ENCODE measurements at places on chromosomes 7 and 10.

- DNase-seq: peak; percentile 82
These were observed 1.6 kb downstream of the TCF7L2 start for GRCh38 chr10:112951359-112952281.

GRCh38 chr7:5665094-5666025, 116.1 kb downstream of the RNF216 start:
- DNase-seq: peak; percentile 93

- no peak for DNase-seq
These were observed 16.7 kb upstream of the PLXNA4 start for GRCh38 chr7:132592936-132593335.

DNA sequence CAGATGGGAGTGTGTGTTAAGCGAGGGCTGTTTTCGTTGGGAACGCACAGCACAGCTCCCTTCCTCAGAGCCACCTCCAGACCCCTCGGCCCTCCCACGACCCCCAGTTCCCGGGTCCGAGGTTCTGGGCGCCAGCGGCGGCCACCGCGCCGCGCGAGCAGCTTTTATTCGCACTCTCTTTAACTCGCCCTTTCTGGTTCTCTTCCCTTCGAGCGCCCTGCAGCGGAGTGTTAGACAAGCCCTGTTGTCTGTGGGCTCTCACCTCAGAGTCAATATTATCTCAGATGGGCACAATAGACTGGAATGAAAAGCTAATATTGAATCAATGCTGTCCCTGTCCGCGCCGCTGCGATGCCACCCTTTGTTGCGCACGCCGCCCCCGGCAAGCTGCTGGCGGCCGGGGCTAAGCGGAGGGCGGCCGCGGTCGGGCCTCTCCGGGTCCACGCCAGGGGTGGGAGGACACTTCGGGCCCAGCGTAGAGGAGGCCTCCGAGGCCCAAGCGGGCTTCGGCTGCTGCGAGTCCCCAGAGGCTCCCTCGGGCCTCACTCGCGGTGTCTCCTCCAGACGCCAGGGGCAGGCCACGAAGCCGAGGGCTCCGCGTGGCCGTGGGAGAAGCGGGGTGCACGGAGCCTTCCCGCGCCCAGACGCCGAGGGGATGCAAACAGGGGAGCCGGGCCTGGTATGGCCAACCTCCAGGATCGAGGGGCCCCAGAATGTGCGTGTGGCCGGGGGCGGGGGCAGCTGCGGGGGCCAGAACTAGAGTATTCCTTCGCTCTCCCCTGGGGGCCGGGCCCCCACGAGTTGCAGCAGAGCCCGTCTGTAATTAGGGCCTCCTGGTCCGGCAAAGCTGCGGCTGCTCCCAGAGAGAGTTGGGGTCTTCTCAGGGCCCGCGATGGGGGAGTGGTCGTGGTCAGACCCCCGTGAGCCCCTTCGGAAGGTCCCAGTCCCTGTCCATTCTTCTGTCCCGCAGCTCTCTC, 7.9 kb upstream of the EMX2 start:
- DNase-seq: no peak

DNA sequence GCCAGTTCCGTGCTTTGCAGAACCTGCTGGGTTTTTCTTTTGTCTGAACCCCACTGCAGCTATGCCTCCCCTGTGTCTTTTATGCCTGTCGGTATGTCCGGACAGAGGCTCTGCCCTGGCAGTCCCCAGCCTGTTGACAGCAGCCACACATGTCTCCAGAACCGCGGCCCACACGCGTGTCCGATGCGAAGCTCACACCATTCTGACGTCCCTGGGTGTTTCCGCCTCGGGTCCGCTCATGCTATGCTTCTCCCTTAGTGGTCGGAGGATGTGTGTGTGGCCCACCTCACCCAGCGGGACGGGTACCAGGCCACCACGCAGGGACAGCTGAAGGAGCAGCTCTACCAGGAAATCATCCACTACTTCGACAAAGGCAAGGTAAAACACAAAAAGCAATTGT, 164.6 kb upstream of the NPS start:
- DNase-seq: no peak

- peak; percentile 60 for DNase-seq
These were observed 143.0 kb downstream of the CUBN start for GRCh38 chr10:16986406-16987205.

All from myocyte (in vitro differentiated cells).